ENCODE measurements at places on chromosomes 1 and 21.

DNA sequence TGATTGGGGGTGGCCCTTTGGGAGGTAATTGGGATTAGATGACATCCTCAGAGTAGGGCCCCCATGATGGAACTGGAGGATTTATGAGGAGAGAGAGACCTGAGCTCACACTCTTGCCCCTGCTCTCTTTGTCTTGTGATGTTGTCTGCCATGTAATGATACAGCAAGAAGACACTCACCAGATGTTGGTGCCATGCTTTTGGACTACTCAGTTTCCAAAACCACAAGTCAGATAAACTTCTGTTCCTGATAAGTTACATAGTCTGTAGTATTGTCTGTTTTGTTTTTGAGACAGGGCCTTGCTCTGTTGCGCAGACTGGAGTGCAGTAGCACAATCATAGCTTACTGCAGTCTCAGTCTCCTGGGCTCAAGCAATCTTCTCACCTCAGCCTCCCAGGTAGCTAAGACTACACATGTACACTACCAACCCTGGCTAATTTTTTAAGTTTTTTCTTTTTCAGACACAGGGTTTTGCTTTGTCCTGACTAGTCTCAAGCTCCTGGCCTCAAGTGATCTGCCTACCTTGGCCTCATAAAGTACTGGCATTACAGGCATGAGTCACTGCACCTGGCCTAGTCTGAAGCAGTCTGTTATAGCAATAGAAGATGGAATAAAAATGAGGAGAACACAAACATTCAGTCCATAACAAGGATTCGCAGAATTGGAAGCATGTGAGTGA lies 115.0 kb upstream of the GALNT2 start:
- no peak for DNase-seq

DNA sequence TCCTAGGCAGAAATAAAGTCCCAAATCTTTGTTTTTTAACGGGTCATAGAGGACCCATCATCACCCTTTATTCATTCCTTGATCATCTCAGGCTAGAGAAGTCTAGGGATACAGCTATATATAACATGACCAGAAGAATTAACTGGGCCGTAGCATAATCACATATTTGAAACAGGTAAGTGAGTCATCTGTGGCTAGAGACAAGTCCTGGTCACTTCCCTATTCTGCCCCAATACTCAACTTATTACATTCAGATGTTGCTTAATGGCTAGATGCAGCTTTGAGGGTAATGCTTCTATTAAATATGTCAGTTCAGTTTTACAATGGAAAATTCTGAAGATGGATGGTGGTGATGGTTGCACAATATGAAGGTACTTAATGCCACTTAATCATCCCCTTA lies 47.0 kb downstream of the EXO1 start:
- no peak for DNase-seq

- DNase-seq = peak; percentile 83
These were observed at the start of gene CMPK1 for GRCh38 chr1:47333578-47333921. Gene CMPK1 (plus strand): TSS chr1:47333790. CDS start chr1:47333946, 156 bp downstream.

DNA sequence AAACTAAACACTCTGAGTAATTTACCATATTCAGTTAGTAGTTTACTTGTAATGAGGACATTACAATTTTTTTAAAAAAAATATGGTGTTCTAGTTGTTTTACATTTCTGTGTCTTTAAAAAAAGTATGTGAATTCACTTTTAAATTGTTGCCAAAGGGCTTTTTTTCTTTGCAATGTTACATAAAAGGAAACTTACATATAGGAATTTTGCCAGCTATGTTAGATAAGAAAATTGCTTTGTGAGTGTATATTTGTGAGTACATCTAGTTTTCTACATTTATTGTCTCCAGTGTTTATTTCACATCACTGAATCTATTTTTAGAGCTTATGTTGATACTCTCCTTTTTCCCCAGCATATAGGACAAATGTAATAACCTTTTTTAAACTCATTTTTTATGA lies 206.8 kb downstream of the GPR52 start:
- no peak for DNase-seq

GRCh38 chr1:241962153-241962552 lies 4.6 kb downstream of the BECN2 start:
- no peak for DNase-seq

GRCh38 chr1:165387505-165387904 lies 31.0 kb upstream of the LMX1A start:
- DNase-seq = no peak

- no peak for DNase-seq
These were observed 92.4 kb downstream of the KCNJ15 start for GRCh38 chr21:38349111-38349746.

DNA sequence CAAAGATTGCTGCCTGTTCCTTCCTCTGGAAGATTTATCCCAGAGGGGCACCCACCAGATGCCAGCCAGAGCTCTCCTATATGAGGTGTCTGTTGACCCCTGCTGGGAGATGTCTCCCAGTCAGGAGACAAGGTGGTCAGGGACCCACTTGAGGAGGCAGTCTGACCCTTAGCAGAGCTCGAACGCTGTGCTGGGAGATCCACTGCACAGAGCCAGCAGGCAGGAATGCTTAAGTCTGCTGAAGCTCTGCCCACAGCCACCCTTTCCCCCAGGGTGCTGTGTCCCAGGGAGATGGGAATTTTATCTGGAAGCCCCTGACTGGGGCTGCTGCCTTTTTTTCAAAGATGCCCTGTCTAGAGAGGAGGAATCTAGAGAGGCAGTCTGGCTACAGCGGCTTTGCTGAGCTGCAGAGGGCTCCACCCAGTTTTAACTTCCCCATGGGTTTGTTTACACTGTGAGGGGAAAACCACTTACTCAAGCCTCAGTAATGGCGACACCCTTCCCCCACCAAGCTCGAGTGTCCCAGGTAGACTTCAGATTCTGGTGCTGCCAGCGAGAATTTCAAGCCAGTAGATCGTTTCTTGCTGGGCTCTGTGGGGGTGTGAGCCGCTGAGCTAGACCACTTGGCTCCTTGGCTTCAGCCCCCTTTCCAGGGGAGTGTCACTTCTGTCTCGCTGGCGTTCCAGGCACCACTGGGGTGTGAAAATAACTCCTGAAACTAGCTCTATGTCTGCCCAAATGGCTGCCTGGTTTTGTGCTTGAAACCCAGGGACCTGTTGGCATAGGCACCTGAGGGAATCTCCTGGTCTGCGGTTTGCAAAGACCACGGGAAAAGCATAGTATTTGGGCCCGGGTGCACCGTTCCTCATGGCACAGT lies 51.1 kb upstream of the PDC start:
- DNase-seq = no peak

GRCh38 chr1:78240755-78241154 lies 195.0 kb downstream of the GIPC2 start:
- no peak for DNase-seq

- DNase-seq = no peak
These were observed 5.2 kb downstream of the GRIK3 start for GRCh38 chr1:37028981-37029617.

DNA sequence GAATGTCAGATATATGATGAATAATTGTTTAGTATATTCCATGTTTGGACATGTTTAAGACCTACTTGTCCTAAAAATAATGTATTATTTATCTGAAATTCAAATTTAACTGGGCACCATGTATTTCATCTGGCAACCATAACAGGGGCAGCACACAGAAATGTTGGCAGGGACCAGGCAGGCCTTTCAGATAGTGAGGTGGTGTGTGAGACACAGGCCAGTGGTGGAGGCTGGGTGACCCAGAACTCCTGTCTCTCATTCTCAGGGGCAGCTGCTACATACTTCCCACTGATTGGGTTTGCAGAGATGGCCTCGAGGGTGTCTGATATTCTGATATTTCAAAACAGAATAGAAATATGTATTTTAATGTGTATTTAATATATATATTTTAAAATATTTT lies 1.3 kb upstream of the FASLG start:
- DNase-seq = no peak
